DND-41 (cell line): ENCODE measurements at places on chromosomes 2 and 18.

GRCh38 chr18:76514573-76514972 is 19.5 kb upstream of the ZNF516 start:
- DNase-seq = no peak

DNA sequence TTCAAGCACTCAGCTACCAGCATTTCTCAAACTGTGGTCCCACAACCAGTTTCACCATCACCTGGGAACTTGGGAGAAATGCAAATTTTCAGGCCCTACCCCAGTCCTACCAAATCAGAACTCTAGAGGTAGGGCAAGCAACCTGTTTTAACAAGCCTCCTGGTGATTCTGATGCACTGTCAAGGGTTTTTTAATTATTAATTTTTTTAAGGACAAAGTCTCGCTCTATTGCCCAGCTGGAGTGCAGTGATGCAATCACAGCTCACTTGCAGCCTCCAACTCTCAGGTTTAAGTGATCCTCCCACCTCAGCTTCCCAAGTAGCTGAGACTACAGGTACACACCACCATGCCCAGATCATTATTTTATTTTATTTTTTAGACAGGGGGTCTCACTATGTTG is 7.8 kb downstream of the ACMSD start:
- DNase-seq = no peak

DNA sequence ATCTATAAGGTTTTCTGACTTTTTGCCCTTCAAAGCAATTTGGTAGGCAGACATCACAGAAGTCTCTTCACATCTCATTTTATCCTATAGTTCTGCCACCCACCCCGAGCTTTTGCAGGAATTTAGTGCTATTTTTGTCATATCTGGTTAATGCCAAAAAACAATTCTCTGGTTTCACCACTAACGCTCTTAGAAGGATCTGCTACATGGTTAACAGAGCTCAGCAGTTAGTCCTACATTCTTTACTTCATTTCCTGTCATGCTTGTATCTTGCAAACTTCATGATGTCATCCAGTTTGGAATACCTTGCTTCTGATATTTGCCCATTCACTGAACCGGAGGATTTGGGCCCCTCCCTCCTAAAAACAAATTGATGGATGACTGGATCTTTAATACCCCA is 116.8 kb upstream of the SERPINE2 start:
- no peak for DNase-seq

- DNase-seq = no peak
Measured at GRCh38 chr2:200797242-200797770, 14.4 kb upstream of the BZW1 start.

- DNase-seq = no peak
Measured at GRCh38 chr2:189504238-189504637, 63.0 kb downstream of the WDR75 start.

DNA sequence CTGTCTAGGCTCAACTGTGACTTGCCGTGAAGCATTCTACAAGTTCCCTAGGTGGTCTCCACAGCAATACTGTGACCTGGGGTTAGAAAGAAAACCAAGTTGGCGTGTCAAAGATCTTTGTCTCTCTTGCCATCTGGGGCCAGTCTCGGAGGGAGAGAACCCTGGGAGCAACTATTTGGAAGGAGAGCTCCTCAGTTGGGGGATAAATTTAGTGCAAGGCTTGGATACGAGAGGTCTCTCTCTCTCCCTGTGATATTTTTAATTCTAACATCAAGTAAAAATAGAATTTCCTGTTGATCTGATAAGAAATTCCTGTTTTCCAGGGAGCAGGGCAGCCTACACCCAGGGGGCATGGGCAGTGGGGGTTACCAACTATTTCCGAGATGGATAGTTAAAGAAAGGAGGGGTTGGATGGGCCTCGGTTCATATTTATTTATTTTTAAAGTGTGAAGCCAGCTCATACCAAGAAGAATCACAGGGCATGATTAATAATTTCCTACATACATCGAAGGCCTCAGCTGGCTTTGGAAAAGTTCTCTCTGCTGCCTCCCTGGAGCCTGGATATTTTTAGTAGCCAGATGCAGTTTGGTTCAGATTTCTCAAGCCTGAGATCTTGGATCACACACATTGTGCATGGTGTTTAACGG is 62.8 kb downstream of the EHD3 start:
- no peak for DNase-seq

- no peak for DNase-seq
Measured at GRCh38 chr2:83633423-83633822, 825.7 kb downstream of the SUCLG1 start.

DNA sequence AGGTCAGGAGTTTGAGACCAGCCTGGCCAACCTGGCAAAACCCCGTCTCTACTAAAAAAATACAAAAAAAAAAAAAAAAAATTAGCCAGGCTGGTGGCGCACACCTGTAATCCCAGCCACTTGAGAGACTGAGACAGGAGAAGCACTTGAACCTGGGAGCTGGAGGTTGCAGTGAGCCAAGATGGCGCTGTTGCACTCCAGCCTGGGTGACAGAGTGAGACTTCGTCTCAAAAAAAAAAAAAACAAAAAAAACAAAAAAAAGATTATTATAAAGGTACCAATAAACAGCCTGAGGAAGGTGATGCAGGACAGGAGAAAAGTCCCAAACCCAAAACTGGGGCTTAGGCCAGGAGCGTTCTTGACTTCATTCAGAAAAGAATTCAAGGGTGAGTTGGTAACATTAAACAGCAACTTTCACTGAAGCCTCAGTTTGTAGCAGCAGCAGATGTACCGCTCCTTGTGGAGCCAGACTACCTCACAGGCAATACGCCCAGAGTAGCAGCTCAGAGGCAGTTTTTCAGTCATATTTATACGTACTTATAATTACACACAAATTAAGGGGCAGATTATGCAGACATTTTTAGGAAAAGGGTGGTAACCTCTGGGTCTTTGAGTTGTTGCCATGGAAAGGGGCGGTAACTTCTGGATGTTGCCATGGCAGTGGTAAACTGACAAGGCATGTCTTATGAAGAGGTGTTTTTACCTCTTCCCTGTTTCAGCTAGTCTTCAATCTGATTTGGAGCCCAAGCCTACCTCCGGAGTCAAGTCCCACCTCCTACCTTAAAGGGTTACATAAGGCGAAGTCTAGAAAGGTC is 1596.6 kb upstream of the CELF4 start:
- no peak for DNase-seq

DNA sequence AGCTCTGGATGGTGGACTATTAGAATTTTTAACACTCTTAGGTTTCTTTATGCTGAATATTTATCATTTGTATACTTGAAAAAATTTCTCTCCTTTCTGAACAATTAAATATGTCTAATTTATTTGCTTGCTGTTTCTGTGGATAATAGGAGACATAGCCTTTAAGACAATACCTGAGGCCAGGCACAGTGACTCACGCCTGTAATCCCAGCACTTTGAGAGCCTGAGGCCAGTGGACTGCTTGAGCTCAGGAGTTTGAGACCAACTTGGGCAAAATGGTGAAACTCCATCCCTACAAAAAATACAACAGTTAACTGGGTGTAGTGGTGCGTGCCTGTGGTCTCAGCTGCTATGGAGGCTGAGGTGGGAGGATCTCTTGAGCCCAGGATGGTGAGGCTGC is 54.7 kb downstream of the FAM117B start:
- DNase-seq = no peak

DNA sequence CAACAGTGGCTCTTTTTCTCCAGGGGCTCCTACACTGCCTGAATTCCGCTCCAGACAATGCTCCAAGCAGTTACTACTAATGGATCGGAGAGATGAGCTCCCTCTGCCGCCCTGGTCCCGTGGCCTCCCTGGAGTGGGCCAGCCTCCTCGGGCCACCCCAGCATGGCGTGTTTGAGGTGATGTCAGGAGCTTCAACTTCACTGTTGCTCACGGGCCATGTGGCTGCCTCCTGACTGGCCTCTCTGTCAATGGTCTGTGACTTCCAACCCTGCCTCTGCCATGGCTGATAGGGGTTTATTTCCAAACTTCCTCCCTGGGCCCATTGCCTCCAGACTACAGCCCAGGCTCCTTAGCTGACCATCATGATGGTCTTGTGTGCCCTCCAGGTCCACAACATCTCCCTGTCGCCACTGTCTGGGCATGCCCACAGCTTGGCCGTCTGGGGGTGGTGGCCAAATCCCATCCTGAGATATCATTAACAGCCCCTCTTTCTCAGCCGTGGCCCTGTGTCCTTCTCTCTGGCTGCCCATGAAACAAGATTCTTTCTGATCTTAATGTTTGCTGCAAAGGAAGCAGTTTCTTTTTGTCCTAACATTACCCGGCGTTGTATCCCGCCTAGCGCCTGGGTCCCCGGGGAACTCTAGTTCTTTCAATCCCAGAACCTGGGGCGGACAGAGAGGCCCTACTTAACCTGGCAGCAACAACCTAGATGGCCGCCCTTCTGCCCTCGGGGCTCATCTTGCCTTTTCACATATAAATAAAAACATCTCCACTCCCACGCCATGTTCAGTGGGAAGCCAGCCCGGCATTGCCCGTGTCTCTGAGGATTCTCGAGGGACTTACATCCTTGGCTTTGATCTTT is 38.1 kb downstream of the ATOH8 start:
- DNase-seq = no peak

- DNase-seq = no peak
Measured at GRCh38 chr2:113282747-113283533, 4.2 kb upstream of the PAX8 start.

- no peak for DNase-seq
Measured at GRCh38 chr18:10686308-10686707, 160.5 kb downstream of the NAPG start.

GRCh38 chr18:9787712-9788111 is 79.6 kb downstream of the RAB31 start:
- no peak for DNase-seq

GRCh38 chr2:240452462-240453256 is 17.2 kb downstream of the GPC1 start:
- DNase-seq = no peak

- no peak for DNase-seq
Measured at GRCh38 chr2:100036793-100037192, 105.6 kb downstream of the AFF3 start.

- DNase-seq = no peak
Measured at GRCh38 chr2:24571828-24572442, 80.9 kb downstream of the NCOA1 start.

DNA sequence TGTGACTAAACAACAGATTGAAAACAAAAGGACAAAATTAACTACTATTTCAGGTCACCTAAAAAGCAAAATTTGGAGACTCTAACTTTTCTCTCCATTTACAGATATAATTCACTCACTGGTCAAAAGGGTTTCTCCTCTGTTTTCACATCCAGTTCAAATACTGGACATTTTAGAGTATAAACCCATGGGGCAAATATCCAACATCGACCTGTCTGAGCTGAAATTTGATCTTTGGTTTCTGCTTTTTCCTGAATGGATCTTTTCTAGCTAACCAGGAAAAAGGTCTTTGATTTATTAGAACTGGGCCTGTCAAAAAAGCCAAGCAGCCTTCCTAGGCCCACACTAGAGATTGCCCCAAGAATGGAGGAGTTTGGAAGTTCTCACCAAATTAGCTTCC is 69.3 kb upstream of the SATB2 start:
- DNase-seq = no peak

GRCh38 chr2:218471982-218472381 is 53.1 kb downstream of the VIL1 start:
- DNase-seq = no peak

GRCh38 chr18:76479351-76480238 is 15.4 kb downstream of the ZNF516 start:
- no peak for DNase-seq

- DNase-seq = no peak
Measured at GRCh38 chr18:12049978-12050811, 43.4 kb upstream of the ANKRD62 start.

DNA sequence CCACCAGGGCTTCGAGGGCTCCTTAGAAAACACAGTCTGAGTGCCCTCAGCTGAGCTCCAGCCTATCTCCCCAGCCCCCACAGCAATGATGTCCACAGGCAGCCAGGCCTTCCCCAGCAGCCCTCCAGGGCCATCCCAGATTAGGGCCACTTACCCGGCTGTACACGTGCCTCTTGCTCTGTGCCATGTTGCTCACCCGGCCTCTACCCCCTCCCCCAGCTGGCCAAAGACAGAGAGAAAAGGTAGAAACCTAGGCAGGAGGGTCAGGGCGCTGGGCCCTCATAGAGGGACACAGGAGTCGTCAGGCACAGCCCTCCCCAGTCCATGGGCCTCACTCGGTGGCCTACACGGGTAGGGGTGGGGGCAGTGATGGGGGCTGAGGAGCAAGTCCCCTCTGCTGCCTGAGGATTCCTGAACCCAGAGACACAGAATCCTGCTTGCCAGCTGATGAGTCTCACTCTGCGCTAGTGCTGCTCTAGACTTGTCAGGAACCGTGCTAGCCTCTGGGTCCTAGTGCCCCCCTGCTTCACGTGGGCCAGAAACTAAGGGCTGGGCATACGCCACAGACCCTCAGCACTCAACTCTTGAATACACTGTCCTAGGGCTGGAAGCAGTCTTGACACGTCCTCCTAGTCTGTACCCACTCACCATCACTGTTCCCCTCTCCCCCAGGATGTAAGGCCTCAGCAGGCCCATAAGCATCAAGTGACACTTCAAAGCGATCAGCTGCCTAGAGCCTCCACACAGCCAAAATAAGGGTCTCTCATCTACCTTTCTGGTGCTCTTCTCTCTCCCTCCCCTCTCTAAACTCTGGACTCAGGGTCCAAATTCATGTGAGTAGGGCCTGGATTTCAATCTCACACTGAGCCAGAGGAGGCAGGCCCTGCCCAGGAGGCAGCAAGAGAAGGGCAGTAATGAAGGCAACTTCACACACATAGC is at the start of gene DCTN1:
TSS of gene DCTN1 (minus strand) at position 461 of the 939 bp plus-strand sequence. CDS start at position 187, 274 bp downstream.
- DNase-seq = peak; percentile 35

DNA sequence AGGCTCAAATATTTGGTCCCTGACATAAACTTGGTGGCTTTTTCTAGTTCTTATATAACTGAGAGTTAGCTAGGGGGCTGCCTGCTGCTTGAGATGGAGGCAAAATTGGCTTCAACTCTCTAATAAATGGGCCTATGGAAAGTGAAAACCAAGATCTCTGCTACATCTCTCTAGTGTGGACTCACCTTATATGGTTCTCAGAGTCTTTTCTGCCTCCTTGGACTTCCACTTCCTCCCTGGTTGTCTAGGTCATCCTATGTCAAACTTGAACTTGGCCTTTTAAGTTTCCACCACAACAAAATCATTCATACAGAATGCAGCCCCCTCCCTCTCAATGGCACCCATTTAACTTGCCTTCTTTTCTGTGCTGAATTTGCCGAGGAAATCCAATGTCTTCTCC is 23.9 kb upstream of the ARHGAP25 start:
- no peak for DNase-seq

- DNase-seq = no peak
Measured at GRCh38 chr2:52454962-52455361, 1312.6 kb upstream of the CHAC2 start.

GRCh38 chr18:61575419-61575818 is 242.2 kb downstream of the CDH20 start:
- no peak for DNase-seq

- DNase-seq = no peak
Measured at GRCh38 chr18:74679006-74679678, 81.5 kb downstream of the ZNF407 start.

- peak; percentile 14 for DNase-seq
Measured at GRCh38 chr2:165778653-165779451, 15.2 kb downstream of the GALNT3 start.

DNA sequence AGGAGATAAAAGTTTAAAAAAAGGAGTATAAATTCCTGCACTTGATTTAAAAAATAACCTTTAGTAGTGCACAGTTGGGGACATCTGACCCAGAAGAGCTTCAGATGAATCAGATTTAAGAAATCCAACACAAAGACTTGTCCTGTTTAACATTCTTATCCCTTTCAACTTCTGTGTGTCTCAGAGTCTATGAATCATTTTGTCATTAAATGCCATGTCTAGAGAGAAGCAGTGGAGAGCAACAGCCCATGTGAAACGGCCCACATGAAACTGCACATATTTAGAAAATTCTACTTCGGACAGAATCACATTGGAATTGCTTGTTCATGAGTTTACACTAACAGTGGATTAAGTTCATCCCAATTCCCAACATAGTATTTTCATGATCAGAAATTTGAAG is 278.6 kb downstream of the SLC8A1 start:
- DNase-seq = no peak
